Activated effector memory CD4-positive, alpha-beta T cell treated with anti-CD3 and anti-CD28 coated beads, Interleukin-2, amount 50 U/mL, for 16 hours (primary cell): ENCODE measurements at places on chromosomes 7 and 10.

GRCh38 chr7:137882806-137883205 lies 36.0 kb upstream of the DGKI start:
- DNase-seq = no peak

DNA sequence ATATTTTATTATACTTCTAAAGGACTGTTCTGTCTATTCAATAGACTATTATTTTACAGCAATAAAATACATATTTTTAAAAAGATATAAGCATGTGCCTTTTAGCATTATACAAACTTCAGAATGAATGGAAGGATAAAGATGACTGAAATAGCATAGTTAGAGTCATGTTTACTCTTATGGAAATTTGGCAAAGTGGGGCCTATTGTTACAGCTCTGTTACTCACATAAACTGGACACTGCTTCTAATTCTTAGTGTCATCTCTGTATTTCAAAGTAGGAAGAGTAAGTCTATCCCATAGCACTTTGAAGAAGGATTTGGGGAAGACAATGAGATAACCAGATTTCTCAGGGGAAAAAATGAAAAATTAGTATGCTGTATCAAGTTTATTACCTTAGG lies 168.2 kb downstream of the SKAP2 start:
- no peak for DNase-seq

DNA sequence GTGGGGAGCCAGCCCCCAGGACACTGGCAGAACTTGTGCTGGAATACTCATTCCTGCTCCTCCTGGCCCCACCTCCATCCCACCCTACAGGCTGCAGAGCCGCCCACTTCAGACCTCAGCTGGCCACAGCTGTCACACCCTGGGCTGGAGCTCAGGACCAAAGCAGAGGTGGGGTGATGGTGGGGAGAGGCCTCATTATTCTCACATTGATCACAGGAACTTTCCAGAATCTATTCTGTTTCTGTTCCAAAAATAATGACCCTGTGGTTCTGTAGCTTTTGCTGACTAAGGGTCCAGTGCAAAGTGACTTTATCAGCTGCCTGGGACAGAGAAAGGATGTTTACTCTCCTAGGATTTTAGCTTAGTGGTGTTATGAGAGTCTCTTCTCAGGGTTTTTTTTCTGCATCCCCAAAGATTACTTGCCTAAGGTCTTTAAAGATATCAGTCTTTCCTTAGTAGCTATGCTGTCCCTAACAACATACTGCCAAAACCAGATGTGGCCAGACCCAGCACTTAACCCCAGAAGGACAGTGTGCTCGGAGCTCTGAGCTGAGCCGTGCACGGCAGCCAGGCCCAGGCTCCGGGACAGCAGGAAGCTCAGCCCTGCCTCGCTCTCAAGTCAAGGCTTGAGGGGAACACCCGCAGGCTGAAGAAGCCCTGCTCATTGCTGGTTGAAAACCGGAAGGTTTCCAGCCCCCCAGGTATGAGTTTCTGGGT lies 223.3 kb downstream of the MLLT10 start:
- no peak for DNase-seq

DNA sequence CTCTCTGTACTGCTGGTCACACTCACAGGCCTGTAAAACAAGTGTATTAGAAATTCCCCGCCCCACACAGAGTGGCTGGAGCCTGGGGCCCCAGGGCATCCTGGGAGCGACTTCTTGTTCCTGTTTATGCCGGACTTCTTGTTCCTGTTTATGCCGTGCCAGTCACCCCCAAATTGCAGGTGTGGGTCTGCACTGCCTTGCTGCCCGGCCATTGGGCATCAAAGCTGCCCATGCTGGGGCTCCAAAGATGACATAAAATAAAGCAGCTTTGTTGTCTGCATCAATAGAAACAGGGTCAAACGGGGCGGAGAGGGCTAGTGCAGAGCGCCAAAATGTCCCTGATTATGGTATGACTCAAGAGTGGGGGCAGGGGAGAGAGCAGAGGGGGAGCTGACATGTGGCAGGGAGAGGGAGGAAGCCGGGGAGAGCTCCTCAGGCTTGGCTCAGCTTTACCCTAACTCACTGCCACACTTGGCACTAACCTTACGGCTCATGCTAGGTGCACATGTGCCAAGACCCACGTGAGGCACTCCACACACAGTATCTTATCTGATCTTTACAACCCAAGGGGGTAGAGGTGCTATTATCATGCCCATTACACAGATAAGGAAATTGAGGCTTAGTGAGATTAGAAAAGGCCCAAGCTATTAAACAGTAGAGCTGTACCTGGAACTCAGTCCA lies 98.4 kb downstream of the PIP4K2A start:
- peak; percentile 78 for DNase-seq

GRCh38 chr7:17069146-17069545 lies 187.4 kb upstream of the AGR3 start:
- no peak for DNase-seq

DNA sequence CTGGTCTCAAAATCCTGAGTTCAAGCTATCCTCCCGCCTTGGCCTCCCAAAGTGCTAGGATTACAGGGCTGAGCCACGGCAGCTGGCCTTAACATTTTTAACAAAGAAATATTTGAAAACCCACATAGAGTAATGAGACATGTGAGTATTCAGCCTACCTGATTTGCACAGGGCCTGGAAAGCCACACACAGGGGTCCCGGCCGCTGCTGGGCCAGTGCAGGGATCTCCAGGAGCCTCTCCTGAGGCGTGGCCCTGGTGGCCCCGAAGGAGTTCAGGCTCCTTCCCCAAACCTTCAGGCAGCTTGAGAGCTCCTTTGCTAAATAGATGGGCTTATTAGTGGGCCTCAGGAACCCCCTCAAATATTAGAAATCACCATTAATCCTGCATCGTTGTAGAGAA lies 18.7 kb downstream of the CNPY1 start:
- DNase-seq = no peak

- no peak for DNase-seq
These were observed 25.3 kb downstream of the TNS3 start for GRCh38 chr7:47556511-47557180.

GRCh38 chr7:27961255-27961654 lies 219.3 kb downstream of the JAZF1 start:
- no peak for DNase-seq

GRCh38 chr10:116783011-116783655 lies 40.8 kb upstream of the HSPA12A start:
- DNase-seq = no peak

DNA sequence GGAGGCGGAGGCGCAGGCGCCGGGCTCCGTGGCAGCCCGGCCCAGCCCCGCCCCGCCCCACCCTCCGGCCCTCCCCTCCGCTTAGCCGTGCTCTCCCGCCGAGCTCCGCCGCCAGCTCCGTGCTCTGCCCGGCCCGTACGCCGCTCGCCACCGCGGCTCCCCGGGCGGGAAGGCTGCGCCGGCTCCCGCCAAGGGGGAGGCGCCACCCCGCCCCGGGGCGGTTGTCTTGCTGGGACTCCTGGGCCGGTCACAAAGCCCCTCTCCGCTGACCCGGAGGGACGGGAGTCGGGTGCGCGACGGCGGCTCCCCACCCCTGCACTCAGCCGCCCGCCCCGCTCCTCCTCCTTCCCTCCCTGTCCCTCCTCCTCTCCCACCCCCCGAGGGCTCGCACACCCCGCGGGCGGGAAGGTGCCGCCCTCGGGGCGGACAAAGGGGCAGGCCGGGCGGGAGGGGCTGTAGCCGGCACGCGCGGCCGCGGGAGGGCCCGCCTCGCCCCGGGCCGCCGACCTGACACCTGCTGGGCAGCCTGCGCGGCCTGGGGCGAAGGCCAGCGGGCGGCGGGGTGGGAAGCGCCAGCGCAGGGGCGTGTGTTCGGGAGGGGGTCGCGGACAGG lies 11.5 kb upstream of the SP8 start:
- DNase-seq = no peak

GRCh38 chr10:50544095-50544856 lies 79.5 kb downstream of the SGMS1 start:
- DNase-seq = no peak

GRCh38 chr10:60607372-60607771 lies 170.9 kb upstream of the CDK1 start:
- no peak for DNase-seq

GRCh38 chr10:24958721-24959381 lies 6.4 kb upstream of the PRTFDC1 start:
- no peak for DNase-seq

- no peak for DNase-seq
These were observed 1.6 kb upstream of the COX19 start for GRCh38 chr7:976901-977325.

GRCh38 chr7:33109758-33110238 lies 594 bp upstream of the RP9 start:
- no peak for DNase-seq

- no peak for DNase-seq
These were observed 51.7 kb downstream of the LAMB1 start for GRCh38 chr7:107951172-107951787.

DNA sequence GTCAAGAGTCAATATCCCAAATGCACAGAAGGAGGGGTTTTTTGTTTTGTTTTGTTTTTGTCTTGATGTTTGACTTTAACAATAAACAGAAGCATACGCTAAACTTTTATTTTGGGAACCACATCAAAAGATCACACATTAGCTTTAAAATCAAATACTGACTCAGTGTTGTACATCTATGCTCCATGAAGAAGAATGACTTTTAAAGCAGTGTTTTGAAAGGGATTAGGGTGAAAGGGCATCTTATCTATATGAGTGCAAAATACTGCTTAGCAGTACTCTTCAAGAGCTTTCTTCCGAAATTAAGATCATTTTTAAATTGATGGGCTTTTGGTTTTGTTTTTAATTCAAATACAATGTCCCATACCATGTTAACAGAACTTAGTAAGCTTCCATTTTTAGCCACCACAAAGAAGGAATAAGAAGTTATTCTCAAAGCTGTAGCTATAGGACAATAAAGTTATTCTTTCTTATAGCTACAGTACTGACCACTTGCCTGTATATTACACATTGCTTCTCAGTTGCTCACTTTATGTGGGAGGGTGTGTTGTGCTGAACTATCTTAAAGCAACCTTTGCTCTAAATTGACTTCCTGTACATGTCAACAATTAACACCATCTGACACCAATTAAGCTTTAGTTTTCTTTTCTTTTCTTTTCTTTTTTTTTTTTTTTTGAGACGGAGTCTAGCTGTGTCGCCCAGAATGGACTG lies 144.3 kb upstream of the KAT6B start:
- DNase-seq = no peak

DNA sequence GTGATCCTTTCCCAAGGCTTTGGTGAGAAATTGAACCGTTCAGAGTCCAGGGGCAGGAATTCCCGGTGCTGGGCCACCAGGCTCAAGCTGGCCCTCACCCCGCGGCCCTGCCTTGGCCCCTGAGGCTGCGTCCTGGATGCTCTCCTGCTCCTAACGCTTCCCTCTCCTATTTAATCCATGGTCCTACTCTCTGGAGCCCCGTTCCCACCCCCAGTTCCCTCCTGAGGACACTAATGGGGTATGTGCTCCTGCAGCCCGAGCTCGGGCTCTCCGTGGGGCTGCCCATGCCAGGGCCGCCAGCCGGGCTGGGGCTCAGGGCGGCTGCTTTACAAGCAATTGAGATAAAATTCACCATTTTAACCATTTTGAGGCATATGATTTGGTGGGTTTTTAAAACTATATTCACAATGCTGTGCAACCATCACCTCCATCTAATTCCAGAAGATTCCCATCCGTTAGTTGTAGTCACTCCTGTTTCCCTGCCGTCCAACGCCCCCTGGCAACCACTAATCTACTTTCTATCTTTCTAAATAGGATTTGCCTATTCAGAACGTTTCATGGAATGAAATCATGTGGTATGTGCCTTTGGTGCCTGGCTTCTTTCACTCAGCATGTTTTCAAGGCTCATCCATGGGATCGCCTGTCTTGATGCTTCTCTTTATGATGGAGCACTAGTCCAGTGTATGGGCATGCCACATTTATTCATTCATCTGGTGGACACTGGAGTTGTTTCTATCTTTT lies 33.0 kb downstream of the ADAMTS14 start:
- DNase-seq = no peak

- no peak for DNase-seq
These were observed 545 bp downstream of the GIGYF1 start for GRCh38 chr7:100693312-100694097.

DNA sequence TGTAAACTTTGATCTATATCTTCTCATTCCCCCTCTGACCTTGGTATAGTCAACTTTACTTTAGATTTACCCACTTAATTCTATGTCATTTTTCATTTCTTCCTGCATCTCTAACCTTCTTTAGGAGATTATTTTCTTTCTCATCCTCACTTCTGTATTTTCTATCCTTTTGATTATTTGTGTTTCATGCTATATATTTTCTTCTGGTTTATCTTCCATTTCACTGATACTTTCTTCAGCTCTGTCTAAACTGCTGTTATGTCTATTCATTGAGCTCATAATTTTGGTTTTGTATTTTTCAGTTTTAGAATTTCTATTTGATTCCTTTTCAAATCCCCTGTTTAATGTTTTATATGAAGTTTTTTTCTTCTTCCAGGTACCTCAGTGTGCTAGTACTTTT lies 171.1 kb upstream of the LYZL1 start:
- DNase-seq = no peak

- DNase-seq = no peak
These were observed 21.6 kb upstream of the JAZF1 start for GRCh38 chr7:28202222-28202621.

- no peak for DNase-seq
These were observed 68.9 kb downstream of the RBM33 start for GRCh38 chr7:155713384-155713783.

DNA sequence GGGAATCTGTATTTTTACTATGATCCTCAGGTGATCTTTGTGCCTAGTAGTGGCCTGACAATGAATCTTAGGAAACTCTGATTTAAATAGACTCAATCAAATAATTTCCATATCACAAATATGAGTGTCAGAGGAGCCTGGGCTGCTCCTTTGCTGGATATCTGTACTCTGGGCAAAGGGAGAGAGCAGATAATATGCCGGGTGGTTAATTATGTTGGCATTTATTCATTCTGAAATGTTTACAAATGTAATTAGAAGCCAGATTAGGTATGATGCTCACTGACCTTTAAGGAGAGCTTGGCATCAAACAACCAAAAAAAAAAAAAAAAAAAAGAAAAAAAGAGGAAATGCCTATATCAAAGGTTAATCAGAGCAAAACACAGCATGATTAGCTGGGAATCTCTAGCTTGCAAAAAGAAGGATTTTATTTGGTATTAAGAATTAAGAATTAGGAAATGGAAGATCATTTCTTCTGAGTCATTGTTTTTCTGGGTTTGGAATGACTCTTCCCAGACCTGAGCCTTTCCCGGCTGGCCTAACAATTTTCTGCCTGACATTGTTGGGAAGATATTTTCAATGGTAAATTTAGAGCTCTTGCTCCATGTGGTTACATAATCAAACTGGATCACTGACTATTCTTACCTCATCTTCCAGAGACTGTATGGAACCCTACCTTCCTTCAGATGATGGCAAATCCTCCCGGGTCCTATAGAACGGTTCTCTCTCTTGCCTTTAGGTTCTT lies 365.3 kb downstream of the REEP3 start:
- no peak for DNase-seq

- DNase-seq = no peak
These were observed 47.6 kb downstream of the PLXNA4 start for GRCh38 chr7:132528695-132529094.

GRCh38 chr10:111511751-111512150 lies 434.9 kb downstream of the ADRA2A start:
- no peak for DNase-seq
